Muscle of leg (tissue), 16 donors: ENCODE measurements at places on chromosomes 1 and 21. TPM values are rescaled to one million over a fixed set of nuclear protein-coding genes. Genes with fewer than 3 reads are reported as not detected.
A peak's percentile ranks its signal among the peaks of the same experiment; 100 is the strongest.

The KPRP gene
- not detected for polyA plus RNA-seq

DNA sequence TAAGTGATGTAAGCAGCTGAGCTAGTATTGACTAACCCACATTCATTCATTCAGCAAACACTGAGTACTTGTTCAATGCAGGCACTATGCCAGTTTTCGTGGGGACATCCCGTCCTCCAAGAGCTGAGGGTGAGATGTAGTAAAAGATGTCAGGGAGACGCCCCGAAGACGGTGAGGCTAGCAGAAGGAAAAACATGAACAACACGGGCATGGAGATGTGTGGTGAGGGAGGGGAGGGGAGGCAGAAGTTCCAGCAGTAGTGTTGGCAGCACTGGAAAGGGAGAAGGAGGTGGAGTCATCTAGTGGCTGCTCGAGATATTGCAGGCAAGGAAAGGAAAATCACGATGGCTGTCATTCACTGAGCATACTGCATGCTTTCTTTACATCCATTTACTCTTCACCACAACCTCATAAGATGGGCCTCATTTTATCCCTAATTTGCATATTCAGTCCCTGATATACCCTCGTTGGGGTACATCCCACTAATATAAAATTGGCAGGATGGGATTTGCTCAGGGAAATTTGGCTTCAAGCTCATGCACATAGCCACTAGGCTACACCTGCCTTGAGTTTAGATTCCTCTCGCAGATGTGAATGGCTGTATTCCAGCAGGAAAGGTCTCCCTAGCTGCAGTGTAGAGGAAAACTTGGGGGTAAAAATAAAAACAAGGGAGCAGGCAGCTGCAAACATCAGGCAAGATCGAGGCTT lies 14.5 kb downstream of the PDZK1IP1 start:
- peak; percentile 59 for DNase-seq

- no peak for DNase-seq
Observed at GRCh38 chr1:24416666-24417391, 1.2 kb downstream of the NIPAL3 start.

DNA sequence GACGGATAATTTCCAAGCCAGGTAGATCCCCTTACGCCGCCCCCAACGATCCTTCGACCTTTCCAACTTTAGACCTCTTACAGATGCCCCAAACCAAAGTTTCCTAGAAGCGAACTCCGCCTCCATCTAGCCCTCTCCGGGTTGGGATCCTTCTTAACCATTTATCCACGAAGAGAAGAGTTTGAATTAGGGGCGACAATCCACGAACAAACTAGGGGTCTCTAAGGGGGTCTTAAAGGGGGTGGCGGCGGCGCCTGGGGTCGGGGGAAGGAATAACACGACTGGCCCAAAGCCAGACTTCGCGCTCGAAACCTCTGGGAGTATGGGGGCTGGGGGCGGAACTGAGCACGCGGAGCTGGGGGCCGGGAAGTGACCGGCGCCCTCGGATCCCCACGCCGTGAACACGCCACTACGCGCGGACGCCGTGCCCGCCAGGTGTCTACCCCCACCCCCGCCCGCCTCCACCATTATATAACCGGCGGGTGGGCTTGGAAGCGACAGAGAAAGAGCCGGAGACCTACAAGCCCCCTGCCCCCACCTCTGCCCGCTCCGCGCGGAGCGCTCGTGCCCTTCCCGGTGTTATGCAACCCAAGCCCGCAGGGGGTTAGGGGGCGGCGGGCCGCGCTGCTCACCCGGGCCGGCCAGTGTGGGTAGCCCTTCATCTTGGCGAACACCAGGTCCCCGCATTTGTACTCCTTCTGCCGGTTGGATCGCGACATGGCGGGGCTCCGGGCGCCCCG lies 594 bp downstream of the HDGF start:
- DNase-seq = peak; percentile 68

The PTGER3 gene
- 1.4 TPM for polyA plus RNA-seq

- no peak for DNase-seq
Observed at GRCh38 chr1:31706384-31707058, 2.7 kb upstream of the COL16A1 start.

DNA sequence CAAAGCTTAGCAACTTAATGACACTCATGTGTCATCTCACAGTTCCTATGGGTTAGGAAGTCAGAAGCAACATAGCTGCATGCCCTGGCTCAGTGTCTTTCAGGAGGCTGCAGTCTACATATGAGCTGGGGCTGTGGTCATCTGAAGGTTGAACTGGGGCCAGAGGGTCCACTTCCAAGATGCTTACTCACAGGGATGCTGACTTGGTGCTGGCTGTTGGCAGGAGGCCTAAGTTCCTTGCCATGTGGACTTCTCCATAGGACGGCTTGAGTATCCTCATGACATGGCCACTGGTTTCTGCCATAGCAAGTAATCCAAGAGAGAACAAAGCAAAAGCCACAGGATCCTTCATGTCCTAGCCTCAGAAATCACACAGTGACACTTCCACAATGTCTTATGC lies 12.1 kb upstream of the FAM43B start:
- DNase-seq = no peak

DNA sequence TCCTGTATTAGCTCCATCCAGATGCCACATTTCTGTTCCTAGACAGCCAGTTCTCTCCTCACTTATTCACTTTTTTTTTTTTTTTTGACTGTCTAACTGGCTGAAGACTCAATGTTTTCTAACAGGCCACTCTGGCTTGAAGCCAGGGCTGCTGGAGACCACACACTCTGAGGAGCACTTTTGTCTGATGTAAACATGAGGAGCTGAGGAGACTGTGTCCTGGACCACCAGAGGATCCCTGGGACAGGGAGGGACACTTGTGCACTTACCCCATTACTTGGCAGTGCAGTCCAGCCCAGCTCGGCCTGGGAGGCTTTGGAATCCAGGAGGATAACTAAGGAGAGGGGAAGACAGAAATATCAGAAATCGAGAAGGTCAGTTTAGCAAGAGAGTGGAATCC lies 2.4 kb downstream of the EPHA10 start:
- no peak for DNase-seq

DNA sequence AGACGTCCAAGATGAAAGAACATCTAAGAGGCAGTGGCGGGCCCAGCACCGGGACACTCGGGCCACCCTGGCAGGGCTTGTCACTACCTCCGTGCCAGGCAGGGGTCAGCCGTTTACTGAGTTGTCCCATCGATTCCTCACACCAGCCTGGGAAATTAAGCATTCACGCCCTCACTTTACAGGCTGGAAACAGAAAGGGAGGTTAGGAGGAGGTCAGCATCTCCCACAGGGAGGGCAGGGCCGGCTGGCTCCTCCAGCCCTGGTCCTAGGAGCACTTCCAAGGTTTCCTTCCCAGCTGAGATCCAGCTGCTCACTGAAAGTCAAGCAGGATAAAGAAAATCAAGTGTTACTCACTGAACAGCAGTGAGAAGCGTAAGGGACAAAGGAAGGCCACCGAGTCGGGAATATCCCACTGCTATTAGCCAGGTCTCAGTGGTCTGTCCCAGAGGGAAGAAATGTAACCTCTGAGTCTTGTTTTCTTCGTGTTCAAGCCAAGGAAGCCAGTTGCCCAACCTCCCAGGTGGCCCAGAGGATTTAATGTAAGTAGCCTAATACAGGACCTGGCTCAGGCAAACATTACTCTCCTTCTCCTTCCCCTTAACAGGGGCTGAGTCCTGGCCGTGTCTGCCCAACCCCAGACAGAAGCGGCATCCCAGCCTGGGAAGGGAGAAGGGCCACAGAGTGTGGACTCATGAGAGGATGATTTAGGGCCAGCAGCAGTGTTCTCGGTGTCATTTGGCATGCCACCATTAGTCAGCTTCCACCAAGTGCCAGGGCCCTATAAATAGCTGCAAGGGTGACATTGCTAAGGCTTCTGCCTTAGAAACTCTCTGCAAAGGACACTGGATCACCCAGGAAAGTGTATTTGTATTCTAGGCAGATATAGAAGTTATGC lies 203.1 kb upstream of the GALNT2 start:
- peak; percentile 83 for DNase-seq

The DISP1 gene
- 7.8 TPM for polyA plus RNA-seq

- no peak for DNase-seq
Observed at GRCh38 chr1:92480200-92480812, 6.4 kb downstream of the GFI1 start.

- DNase-seq = no peak
Observed at GRCh38 chr1:202821467-202821866, 10.7 kb downstream of the PCAT6 start.

- no peak for DNase-seq
Observed at GRCh38 chr1:53462769-53463501, 3.7 kb downstream of the DMRTB1 start.

DNA sequence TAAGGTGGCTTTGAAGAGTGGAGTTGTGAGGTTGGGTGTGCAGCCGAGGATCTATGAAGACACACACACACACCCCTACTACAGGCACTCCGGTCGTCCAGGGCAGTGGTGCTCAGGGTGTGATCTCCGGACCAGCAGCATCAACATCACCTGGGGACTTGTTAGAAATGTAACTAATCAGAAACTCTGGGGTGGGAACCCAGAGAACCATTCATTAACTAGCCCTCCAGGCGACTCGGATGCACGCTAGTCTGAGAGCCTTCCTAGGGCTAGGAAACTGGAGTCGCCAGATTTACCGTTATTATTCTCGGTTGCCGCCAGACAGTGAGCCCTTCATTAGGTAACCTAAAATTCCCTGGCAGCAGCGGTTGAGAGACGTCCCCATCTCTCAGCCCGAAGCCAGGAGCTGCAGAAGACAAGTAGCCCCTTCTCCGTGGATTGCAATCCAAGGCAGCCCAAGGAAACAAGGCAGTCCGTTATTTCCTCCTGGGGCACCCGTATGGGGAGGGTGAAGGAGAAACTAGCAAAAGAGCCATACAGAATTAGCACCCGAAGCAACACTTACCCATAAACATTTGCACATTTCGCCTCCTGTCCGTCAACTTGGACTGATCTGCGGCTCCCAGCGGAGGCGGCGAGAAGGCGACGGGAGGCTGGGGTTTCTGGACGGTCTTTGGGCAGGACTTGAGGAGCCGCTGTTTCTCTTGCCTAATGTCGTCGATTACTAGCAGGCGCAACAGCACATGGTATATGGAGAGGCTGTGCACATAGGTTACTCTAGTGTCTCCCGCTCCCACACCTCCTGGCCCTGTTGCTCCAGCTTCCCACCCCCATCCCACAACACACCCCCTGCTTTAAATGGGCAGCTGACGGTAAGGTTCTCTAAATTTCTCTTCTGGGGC lies 2.9 kb upstream of the CCN1 start:
- peak; percentile 79 for DNase-seq

DNA sequence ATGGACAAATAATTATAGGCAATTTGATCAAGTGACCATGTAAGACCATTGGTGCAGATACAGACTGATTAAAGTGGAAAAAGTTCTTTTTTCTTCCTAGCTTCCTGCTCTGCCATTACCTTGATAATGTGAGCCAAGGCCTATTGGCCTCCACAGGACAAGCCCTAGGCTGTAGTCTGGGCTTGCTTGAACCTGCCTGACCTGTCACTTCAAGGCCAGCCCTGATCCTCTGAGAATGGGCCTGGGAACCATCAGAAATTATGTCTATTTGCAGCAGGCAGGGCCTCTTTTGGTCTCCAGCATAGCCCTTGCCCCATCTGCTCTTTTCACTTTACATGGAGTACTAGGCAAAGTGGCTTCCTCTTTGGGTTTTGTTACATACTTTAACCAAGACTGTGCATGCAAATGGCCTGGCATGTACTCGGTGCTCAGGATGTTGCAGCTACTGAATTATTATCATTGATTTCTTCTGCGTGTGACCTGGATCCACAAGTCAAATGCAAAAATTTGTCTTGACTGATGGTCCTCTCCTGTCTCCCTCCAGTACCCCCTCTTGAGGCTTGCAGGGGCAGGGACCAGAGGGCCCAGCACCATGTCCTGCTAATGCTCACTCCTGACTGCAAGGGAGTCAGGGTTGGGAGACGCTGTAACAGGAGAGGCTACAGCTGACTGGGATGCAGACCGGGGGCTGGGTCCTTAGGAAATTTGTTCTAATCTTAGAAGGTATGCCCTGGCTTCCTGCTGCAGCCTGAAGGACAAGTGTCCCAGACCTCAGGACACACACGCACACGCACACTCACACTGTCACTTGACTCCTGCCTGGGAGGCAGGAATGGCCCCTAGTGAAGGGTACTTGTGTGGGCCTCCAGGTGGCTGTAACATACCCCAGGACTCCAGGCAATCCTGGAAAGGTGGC lies 39.4 kb downstream of the RCSD1 start:
- peak; percentile 64 for DNase-seq

DNA sequence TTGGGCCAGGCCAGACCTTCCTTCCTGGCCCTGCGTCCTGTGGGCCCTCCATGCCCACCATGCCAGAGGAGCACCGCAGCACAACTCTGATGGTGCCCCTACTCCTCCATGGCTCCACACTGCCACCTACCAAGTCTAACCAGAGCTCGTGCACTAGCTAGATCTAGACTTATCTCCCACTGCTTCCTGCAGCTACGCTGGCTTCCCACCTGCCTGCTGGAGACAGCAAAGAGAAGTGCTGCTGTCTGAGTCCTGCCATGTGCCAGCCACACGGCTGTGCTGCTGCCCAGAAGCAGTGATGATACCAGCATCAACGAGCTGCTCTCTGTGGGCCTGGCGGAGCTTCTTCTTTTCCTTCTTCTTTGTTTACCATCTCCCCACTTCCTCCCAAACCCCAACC lies 4.5 kb downstream of the GUCA2B start:
- DNase-seq = no peak

DNA sequence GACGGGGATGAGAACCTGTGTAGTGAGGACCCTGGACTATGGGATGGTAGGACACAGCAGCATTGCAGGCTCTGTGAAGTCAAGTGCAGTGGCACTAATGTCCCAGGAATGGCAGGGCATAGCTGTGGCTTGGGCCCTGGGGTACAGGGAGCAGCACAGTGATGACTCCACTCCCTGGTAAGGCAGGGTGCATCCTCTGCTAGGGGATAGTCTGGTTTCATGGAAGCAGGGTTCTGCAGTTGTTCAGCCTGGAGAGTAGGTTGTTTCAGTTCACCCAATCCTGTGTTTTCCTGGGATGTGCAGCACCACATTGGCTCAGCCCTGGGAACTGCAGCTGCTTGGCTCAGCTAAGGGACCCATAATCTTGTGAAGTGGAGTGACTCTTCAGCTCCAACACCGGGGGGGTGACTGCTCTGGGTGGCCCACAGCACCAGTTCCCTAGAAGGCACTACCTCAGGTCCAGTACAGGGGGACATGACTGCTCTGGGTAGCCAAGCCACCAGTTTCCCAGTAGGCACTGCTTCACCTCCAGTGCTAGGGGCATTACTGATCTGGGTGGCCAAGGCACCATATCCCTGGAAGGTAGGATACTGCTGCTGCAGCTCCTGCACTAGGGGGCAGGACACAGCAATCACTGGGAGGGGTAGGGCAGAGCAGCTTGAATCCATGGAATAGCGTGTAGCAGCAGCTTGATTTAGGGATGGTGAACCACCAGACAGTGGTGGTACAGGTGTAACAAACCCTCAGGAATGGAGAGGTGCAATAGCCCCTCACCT lies 15.3 kb upstream of the C1orf185 start:
- no peak for DNase-seq

- DNase-seq = no peak
Observed at GRCh38 chr1:10687251-10687651, 109.2 kb downstream of the CASZ1 start.

The KANK4 gene
- polyA plus RNA-seq = 13.0 TPM

- no peak for DNase-seq
Observed at GRCh38 chr1:91774520-91775203, 111.3 kb downstream of the TGFBR3 start.

The SDC3 gene
- 34.7 TPM for polyA plus RNA-seq

The ARHGAP30 gene
- polyA plus RNA-seq = 2.9 TPM

The PCSK9 gene
- polyA plus RNA-seq = 12.7 TPM

GRCh38 chr1:241447031-241447644 lies 72.4 kb downstream of the FH start:
- DNase-seq = peak; percentile 9
